ENCODE measurements at places on chromosomes 3 and 15.

DNA sequence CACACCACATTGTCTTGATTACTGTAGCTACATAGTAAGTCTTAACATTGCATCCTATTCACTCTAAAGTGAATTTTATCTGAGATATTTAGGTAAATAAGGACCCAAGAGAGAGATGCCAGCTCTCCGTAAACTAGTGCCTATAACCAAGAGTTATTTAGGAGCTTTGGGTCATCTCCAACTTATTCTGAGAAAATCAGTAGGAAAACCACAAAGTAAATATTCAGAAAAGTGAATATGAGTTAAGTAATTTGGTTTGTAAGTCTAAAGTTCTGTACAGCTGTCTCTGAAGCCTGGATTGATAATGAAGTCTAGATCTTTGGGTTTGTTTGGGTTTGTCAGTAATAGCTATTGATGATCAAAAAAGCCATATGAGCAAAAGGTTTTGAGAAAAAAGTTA is 120.0 kb downstream of the FNDC3B start:
- DNase-seq = no peak

DNA sequence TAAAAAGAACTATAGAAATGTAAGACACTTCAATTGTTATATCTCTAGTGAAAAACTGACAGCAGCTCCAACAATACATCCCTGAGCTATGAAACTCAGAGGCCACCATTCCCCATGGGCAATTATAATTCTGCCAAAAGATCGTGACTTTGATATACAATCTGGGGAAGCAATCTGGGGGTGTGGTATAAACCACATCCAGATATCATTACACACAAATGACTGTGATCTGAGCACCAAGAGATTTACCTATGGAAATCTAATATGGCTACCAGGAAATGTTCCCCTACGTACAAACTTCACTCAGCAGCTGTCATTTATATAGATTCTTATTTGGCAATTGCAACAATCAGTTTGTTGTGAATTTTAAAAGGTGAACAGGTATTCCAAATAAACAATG is 110.3 kb downstream of the FRMD5 start:
- no peak for DNase-seq

GRCh38 chr15:66982250-66982649 is 83.2 kb upstream of the SMAD3 start:
- DNase-seq = no peak

- DNase-seq = no peak
Measured at GRCh38 chr3:127673191-127674100, 694 bp downstream of the ABTB1 start.

- no peak for DNase-seq
Measured at GRCh38 chr15:69200832-69201745, 40.7 kb downstream of the GLCE start.

DNA sequence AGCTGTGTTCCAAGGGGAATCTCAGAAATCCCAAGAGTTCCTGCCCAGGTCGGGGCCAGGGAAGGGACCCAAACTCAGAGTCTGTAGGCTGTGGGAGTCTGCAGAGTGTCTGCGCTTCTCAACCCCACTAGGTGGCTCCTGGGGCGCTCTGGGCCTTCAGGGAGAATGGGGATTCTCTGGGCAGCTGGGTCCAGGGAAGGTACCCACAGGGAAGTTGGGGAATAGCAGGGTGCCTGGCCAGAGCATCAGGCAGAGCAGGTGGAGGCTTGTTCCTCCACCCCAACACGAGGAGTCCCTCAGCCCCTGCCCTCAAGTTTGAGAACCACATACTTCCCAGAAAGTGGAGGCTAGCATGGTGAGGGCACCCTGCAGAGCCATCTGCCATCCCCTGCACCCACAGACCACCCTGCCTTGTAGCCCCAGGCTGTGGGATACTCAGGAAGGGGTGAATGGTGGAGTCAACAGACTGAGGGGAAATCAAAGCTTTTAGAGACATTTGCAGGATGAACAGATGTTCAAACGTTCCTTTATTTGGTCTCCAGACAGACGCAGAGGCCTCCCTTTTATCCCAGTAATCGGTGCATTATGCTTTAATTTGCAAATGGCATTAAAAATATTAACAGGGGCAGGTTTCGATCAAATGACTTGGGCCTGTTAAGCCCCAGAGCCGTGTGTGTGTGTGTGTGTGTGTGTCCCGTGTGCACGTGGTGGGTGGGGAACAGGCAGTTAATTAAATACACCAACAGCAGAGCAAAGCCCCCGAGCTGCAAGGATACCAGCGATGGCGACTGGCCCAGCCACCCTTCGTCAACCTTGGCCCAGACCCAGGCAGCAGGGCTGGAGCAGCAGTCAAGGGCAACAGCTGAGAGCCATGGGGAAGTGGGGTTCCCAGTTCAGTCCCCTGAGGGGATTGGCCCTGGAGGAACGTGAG is 57.7 kb downstream of the DNAJB8 start:
- DNase-seq = no peak

DNA sequence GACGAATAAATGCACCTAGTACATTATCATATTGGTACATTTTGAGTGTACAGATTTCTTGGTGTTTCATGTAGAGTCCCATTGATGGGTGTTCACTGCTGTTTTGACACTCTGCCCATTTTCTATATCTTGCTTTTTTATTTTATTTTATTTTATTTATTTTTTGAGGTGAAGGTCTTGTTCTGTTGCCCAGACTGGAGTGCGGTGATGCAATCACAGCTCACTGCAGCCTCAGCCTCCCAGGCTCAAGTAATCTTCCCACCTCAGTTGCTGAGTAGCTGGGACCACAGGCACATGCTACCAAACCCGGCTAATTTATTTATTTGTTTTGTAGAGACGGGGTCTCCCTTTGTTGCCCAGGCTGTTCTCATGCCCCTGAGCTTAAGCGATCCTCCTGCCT is 44.2 kb downstream of the DNAJC13 start:
- DNase-seq = no peak

DNA sequence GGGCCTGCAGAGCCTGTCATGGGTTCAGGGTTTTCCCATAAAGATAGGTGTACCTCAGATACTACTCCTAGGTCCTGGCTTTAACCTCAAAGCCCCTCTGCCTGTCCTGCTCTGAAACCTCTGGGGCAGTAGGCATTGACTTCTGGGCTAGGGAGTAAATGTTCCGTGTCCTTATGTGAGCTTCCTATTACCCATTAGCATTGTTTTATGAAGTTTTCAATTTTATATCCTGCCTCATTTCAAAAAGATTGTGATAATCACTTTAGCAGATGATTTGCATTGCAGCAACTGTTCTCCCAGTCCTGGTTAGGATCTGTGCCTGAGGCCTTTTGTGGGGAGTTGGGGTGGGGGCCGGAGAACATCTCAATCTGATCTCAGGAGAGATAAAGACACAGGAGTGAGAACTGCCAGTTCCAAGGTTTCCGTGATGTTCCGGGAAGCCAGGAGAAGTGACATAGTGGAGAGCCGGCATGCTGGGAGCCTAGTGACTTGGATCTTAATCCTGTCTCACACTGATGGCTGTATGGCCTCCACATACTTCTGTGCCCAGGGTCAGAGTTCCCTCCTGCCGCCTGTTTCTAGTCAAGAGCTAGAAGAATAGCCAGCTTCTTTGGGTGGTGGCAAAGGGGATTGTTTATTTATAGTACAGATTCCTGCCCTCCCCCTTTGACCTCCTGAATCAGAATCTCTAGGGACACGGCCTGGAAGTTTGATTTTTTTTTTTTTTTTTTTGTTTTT is 10.6 kb downstream of the TPM1 start:
- DNase-seq = no peak

DNA sequence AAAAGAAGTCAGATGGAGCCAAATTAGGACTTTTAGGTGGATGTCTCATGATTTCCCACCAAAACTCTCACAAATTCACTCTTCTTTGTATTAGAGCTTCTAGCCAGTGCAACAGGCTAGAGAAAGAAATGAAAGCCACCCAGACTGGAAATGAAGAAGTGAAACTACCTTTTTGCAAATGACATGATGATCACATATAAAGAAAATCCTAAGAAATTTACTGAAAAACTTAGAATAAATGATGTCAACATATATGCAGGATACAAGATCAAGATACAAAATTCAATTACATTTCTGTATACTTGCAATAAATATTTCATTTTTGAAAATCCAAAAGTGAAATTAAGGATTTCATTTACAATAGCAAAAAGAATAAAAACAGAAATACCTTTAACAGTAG is 110.8 kb downstream of the LRIG1 start:
- no peak for DNase-seq

- DNase-seq = no peak
Measured at GRCh38 chr3:126284258-126284904, 72.8 kb downstream of the KLF15 start.

DNA sequence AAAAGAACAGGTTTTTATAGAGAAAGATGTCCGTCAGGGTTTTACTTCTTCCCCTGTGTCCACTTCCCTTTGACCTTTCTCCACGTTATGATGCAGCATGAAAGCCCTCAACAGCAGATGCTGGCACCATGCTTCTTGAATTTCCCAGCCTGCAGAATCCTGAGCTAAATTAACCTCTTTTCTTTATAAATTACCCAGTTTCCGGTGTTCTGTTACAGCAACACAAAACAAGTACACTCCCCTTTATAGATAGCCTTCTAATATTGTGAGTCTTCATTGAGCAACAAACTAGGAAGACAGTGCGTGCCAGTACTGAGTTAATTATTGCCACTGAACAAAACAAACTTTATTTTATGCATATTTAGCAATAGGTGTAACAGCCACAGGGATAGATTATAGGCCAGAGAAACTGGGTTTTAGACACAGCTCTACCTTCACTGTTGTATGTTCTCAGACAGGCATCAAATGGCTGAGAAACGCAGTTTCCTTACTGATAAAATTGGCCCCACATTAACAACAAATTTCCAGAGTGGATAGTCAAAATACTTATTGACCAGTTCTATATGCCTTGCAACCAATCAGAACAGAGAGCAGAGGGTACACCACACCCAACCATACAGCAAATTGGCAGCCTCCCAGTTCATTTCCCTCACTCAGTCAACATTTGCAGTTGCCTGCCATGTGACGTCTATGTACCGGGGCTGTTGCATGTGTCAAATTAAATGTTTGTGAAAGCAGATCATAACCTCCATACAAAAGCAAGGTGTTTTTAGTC is 14.4 kb upstream of the TBL1XR1 start:
- DNase-seq = no peak

DNA sequence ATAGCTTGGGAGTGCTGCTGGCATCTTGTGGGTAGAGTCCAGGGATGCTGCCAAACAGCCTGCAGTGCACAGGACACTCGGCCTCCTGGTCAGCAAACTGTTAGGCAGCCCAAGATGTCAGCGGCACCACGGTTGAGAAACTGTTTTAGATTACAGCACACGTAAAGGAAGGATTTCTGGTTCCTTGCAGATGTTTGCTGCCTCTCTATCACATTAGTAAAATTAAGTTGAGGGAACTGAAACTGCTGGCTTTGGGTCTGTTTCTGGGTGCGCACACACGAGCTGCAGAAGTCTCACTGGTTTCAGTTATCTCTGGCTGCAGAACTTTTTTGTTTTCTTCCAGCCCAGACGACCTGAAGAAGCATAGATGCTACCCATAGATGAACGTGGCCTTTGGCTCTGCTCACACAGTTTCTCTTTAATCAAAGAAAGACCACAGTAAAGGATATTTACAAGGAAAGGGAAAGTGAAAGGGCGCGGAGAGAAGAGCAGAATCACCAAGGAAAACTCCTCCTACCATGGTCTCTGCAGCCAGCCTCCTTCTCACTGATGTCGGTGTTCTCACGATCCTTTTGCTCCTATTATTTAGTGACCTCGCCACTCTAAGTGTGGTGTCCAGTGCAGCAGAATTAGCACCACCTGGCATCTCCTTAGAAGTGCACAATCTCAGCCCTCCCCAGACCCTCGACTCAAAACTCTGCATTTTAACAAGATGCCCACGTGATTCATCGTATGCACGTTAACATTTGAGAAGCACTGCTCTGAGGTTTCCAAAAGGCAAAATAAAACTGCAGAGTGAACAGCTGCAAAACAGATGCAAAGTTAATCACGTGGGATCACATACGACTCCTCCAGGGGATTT is 50.6 kb upstream of the AKAP13 start:
- DNase-seq = peak; percentile 17

Measured in substantia nigra (tissue), 51 donors.